ENCODE measurements at places on chromosomes 3 and 15.

GRCh38 chr3:138774529-138775253 lies 60.0 kb downstream of the PIK3CB start:
- no peak for DNase-seq

DNA sequence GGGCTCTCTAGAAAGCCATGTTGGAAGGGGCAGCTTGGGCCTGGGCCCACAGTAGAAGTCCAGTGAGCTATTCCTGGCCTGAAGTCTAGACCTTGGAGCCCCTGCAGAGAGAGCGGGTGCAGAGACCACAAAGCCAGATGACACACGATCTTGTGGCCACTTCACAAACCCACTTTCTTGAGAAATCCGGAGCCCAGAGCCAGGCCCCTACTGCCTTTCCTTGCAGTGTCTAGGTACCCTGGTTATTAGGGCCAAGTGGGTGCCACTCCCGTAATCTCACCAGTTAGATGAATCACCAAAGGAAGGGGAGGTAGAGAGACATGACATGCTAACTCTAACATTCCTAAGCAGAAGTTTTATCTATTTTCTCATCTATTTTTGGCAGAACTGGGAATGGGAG lies 72.5 kb upstream of the ADAMTSL3 start:
- no peak for DNase-seq

DNA sequence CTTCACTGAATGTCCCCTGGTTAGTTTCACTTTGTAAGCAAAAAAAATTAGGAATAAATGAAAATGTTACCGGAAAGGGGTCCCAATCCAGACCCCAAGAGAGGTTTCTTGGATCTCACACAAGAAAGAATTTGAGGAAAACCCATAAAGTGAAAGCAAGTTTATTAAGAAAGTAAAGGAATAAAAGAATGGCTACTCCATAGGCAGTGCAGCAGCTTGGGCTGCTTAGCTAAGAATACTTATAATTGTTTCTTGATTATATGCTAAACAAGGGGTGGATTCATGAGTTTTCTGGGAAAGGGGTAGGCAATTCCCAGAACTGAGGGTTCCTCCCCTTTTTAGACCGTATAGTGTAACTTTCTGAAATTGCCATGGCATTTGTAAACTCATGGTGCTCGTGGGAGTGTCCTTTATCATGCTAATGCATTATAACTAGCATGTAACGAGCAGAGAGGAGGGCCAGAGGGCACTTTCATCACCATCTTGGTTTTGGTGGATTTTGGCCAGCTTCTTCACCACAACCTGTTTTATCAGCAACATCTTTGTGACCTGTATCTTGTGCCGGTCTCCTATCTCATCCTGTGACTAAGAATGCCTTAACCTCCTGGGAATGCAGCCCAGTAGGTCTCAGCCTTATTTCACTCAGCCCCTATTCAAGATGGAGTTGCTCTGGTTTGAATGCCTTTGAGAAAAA lies 41.0 kb upstream of the CMSS1 start:
- no peak for DNase-seq

GRCh38 chr15:77836121-77836692 lies 203.5 kb upstream of the LINGO1 start:
- no peak for DNase-seq

- DNase-seq, result no peak
Observed at GRCh38 chr3:117105686-117106085, 396.1 kb downstream of the TUSC7 start.

- no peak for DNase-seq
Observed at GRCh38 chr3:124582621-124583395, 147.4 kb upstream of the UMPS start.

- DNase-seq, result no peak
Observed at GRCh38 chr3:162022911-162023310, 526.3 kb downstream of the OTOL1 start.

- no peak for DNase-seq
Observed at GRCh38 chr3:111070772-111071256, 802 bp upstream of the NECTIN3 start.

DNA sequence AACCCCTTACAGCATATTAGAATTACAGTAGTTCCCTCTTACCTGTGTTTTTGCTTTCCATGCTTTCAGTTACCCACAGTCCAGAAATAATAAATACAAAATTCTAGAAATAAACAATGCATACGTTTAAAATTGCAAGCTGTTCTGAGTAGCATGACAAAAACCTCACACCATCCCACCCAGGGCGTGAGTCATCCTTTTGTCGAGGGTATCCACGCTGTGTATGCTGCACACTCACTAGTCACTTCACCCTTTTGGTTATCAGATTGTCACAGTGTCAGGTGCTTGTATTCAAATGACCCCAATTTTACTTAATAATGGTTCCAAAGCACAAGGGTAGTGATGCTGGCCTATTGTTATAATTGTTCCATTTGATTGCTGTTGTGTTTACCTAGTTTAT lies 72.5 kb upstream of the P3H2 start:
- no peak for DNase-seq

DNA sequence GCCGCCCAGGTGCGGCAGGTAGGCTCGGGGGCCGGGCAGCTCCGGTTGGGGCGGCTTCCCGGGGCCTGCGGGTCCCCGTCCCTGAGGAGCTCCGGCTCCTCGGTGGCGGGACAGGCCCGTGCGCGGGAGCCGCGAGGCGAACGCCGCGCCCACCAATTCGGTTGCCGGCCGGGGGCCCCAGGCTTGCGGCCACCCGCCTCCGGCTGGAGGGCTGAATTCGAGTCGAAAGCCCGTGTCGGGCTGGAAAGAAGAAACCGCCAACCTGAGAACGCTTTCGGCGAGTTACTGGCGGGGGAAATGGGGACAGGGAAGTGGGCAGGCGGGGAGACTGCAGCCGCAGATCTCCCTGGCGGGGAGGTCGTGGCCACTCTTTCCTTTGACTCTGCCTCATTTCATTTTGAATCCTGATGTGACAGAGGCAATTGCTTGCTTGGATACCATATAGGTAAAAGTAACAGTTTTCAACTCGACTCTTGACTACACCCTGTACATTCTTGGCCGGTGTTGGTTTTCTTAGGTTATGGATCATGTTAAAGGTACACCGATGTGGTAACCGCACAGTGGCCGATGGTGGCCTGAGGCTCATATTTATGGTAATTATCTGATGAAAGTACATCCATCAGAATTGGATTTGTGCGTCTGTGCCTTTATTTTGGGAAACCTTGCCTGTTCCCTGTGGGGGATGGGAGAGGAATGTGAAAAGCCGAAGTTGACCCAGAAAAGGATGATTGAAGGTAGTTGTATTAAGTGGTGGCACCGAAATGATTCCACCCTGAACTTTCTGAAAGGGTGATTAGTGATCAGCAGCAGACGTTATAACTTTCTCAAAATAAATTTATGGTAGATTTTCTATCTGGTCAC lies 1.7 kb downstream of the B3GNT5 start:
- no peak for DNase-seq

GRCh38 chr3:11558918-11559815 lies 84.5 kb downstream of the VGLL4 start:
- no peak for DNase-seq

DNA sequence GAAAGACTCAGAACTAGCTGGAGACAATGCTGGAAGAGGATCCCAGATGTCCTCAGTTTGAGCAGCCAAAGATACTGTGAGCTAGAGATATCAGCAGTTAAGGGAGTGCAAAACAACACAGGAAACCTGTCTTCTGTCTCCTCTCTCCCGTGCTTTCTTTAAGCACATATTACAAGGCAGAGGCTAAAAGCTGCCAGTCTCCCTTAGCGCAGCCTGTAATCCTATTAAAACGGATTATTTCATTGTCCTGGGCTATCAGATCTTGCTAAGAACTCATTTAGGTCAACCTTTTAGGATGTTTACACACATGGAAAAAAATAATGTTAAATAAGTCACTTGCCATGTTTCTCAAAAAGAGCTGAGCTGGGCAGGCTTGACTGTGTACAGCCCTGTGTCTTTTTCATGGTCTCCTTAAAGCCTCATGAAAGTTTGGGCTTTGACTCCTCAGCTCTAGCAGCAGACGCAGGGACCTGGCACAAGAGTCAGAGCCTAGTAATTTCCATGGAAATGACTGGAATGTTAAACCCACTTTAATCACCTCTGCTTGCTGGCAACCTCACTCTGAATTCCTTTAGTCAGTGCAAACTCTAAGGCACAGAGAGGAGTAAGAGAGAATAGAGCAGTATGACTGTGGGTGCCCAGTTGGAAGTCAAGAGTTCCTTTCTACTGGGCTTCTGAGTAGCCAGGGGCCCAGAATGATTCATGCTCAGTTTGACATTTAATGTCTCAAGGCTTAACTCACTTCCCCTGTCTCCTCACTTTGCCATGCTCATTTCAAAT lies 491.9 kb downstream of the NTRK3 start:
- DNase-seq, result no peak

DNA sequence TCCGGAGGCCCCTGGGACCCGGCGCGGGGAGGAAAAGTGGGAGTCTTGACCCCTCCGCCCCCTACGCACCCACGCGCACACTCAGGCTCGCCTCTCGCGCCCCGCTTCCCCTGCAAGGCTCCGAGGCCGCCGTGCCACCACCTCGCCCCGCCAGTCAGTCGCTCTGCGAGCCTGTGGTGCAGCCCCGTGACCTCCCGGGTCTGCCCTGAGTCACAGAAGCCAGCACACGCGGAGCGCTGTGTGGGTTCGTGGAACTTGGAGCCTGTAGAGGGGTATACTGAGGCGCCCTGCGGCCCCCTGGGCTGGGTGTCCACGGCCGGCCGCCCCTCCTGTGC lies 380 bp upstream of the ALS2CL start:
- peak; percentile 81 for DNase-seq

DNA sequence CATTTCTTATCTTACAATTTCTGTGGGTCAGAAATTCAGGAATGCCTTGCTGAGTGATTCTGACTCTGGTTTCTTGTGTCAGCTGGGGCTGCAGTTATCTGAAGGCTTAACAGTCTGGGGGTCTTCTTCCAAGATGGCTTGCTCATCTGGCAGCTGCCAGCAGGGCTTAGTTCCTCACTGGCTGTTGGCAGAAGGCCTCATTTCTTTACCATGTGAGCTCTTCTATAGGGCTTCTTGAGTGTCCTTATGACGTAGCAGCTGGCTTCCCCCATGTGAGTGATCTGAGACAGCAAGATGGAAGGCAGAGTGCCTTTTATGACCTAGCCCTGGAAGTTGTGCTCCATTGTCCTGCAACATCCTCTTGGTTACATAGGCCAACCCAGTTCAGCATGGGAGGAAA lies 82.0 kb upstream of the PDZRN3 start:
- no peak for DNase-seq

DNA sequence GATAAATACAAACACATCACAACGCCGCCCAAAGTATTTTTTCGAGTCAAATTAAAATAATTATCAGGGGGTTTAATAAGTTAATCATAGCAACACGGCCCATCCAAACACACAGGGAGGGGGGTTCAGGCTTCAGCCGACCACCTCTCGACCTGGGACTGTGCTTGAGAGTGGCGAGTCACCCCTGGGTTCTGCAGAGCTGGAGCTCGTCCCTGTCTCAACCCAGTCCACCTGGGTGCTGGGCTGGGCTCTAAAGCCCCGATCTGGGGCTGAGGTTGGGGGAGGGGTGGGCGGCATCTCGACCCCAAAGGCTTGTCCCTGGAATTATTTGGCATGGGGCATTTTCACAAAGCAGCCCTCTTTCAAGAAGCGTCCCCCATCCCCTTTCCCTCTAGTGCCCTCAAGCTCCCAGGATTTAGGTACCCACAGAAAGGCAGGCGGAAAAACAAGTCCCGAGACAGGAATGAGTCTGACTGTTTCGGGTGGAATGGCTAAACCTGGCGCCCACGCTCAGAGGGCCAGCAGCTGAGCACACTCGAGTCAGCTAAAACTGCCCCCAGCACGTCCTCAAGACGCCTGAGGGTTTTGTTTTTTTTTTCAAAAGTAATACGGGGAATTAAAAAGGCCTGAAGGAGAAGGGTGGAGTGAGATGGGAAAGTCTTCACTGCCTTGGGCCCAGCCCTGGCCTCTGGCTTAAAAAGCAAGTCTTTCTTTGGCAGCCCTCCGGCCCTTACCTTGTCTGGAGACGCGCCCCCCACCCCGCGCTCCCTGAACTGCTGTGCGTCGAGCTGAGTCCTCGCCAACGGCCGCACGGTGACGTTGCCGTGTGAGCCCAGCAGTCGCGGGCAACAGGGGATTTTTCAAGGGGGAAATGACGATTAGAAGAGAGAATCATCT lies 32.5 kb downstream of the NR2F2 start:
- no peak for DNase-seq
